Stimulated activated CD4-positive, alpha-beta T cell treated with anti-CD3 and anti-CD28 coated beads, Interleukin-1b, Interleukin-23, amount 100 ng/mL, for 4 hours (primary cell): ENCODE measurements at places on chromosomes 4 and X.

DNA sequence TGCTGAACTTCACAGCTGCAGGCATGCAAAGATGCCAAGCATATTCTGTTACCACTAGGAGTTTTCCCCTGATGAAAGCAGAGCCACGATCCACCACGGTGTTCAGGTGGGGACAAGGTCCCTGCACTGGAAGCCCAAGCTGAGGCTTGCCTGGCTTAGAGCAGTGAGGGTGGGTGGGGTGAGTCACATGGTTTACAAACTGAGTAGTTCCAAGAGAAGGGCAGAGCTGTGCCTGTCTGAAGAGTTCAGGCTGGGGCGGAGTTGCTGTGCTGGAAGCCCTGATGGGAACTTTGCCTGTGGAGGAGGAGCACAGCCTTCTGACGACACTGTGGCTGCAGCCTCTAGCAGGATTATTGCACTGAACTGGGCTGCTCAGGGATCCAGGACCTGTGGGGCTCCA is 45.5 kb downstream of the FAM9B start:
- peak; percentile 3 for DNase-seq

- no peak for DNase-seq
Measured at GRCh38 chr4:70734971-70735370, 13.2 kb downstream of the RUFY3 start.

GRCh38 chr4:13659341-13660070 is 32.0 kb upstream of the BOD1L1 start:
- DNase-seq: no peak

- no peak for DNase-seq
Measured at GRCh38 chrX:24229400-24229879, 79.9 kb downstream of the ZFX start.

DNA sequence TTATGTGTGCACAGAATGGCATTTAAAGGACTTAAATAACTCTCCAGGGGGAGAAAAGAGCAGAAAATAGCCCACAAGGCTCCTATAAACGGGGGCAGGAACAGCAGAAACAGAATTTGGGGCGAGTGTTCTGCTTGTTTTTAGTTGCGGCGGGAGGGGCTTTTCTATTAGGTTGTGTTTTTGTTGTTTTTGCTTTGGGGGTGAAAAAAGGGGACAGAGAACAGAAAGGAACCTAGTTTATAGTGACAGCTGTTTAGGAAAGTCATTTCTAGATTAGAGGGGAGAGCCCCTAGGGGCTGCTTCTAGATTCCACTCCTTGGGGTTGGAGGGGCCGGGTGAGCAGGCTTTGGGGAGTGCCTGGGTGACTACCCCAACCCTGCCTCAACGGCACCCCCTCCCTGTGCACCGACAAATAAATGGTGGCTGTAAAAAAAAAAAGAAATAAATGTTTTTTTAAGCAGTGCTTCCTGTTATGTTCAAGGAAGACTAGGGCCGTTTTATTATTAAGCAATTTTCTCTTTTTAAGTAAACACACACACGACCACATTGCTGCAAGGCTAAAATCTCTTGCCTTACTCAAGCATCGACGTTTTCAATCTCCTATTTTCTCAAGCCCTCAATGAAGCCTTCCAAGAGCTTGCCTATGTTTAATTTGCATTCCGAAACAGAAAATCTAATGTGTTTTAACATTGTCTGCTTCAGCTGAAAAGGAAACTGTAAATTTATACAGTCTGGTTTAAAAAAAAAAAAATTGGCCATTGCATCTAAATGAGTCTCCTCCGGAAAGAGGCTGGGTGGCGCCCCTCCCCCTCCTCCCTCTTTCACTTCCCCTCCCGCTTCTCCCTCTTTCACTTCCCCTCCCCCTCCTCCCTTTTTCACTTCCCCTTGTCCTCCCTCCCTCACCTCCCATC is 123.3 kb upstream of the TBL1X start:
- DNase-seq: peak; percentile 55

DNA sequence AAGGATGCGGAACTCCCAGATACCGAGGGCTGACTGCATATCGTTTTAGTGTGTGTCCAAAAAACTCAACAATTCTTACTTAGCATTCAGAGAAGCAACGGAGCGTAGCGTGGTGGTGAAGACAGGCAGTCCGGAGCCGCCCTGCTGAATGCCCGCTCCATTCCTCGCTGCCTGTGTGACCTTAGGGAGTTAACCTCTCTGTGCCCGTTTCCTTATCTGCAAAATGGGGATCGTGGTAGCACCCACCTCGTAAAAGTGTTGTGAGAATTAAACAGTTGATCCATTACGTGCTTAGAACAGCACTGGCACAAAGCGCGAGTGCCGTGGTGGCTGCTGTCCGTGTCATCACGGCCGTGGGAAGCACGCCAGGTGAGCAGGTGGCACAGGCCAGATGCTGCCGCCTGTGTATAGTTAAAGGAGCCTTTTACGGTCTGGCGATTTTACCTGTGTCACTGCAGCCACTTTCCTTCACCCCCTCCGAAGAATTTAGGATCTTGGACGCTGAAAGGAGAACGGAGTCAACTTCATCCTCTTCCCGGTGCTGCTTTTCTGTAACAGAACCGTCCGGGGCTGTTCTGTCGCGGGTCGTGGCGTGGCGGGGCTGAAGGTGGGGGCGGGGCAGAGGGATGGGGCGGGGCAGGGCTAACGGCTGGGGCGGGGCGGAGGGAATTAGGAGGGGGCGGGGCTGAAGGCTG is 885 bp downstream of the CCDC110 start:
- DNase-seq: no peak

GRCh38 chr4:141711211-141711610 is 74.8 kb downstream of the IL15 start:
- DNase-seq: no peak

DNA sequence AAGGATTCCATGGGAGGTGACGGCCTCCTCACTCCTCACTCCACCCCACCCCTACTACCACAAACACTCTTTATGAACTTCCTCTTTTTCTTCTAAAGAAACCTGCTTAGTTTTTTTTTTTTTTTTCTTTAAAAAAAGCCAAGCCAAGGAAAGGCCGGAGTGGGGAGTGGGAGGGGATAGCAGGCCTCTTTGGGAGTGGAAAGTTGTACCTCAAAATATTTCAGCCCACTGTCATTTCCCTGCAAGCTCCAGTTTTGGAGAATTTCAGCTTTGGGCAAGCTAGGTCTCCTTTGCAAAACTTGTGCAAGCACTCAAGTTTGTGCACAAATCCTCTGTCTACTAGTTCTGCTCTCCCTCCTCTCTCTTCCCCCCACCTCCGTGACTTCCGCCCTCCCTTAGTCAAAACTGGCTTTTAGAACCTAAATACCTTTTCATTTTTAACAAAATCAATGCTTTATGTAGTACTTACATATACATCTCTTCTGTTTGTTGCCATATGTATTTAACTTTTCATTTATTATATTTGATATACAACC is 512 bp upstream of the ANTXR2 start:
- no peak for DNase-seq

GRCh38 chrX:64188901-64189300 is 16.6 kb downstream of the AMER1 start:
- no peak for DNase-seq

GRCh38 chr4:122588453-122589238 is 32.2 kb downstream of the IL21 start:
- DNase-seq: no peak

GRCh38 chr4:24568425-24568824 is 15.9 kb downstream of the DHX15 start:
- no peak for DNase-seq

DNA sequence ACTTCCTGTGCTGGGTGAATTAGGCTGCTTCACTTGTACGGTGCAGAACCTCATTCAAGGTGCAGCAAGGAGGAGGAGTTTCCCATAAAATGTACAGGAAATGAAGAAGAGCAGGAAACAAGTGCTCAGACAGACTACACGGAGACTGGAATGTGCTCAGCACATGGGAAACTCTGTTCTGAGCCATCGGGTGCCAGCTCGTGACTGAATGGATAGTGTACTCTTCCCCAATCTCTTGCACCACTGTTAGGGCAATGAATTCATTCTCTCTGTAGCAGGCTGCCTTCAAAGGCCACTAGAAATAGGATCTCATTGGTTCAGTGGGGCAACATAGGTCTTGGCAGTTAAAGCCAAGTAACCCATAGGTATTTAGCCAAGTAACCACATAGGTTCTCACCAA is 200.0 kb upstream of the LDB2 start:
- no peak for DNase-seq

GRCh38 chrX:16148896-16149295 is 18.4 kb upstream of the MAGEB17 start:
- no peak for DNase-seq

GRCh38 chr4:87141428-87141827 is 79.0 kb downstream of the KLHL8 start:
- no peak for DNase-seq

DNA sequence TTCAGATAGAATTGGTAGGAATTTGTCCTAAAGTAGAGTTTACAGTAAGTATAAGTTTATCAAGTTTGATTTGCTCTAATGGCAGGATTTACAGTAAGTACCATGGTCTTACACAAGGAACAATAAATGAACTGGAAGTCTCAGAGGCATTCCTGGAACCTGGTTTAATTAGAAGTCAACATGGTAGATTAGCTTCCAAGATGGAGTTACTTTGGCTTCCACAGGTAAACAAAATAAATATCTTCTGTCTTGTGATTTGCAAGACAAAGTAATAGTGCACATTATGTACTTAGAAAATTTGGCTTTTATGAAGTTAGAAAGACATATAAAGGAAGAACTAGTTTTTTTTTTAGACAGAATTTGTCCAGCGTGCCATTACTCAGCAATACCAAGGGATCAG is 190.7 kb downstream of the GLUD2 start:
- no peak for DNase-seq

GRCh38 chr4:39814403-39815185 is 116.7 kb downstream of the UBE2K start:
- no peak for DNase-seq

DNA sequence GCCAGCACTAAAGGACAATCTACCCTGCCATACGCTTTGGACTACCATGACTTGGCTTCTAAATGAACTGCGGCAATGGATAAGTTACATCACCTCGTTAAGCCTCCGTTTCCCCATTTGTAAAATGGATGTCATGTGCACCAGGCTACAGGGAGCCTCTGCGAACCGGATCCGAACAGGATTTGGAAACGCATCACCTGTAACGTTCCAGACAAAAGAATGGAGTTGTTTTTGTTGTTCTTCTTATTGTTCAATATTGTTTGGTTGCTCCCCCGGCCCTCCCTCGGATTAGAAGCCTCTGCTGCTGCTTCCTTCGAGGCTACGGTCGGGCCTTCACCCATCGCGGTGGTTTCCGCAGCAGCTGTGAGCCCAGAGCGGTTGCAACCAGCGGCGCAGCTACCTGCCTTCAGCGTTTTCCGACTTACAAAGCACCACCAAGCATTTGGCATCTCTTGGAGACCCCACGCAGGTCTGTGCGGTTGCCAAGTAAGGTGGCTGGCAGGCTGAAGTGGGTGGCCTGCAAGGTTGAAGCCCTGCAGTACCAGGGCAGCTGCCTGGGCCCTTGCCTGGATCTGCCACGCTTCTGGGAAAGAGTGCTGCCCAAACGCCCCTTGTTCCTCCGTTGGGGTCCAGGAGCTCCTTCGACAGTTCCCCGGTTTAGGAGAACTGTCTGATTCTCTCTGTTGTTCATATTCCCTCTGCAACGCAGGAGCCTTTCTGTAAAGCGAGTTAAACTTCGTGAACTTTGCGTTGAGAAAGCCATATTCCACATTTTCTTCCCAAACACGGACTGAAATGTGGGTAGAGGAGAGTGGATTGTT is 7.1 kb downstream of the NKX3-2 start:
- DNase-seq: no peak

DNA sequence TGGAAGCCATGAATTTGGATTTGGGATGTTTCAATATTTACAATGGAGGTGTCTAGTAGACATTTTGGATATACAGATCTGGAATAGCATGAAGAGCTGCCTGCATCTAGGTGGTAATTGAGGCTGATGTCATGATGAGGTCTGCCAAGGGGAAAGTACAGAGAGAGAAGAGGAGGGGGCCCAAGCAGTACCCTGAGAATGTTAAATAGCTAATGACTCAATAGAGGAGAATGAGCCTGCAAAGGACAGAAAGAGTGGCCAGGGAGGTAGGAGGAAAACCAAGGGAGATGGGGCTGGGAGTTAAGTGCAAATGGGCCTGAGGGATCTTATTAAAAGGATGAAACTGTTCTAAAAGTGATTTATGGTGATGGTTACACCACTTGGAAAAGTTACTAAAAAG is 182.2 kb upstream of the KIT start:
- no peak for DNase-seq

GRCh38 chr4:73187325-73187724 is 71.3 kb downstream of the ANKRD17 start:
- DNase-seq: no peak

DNA sequence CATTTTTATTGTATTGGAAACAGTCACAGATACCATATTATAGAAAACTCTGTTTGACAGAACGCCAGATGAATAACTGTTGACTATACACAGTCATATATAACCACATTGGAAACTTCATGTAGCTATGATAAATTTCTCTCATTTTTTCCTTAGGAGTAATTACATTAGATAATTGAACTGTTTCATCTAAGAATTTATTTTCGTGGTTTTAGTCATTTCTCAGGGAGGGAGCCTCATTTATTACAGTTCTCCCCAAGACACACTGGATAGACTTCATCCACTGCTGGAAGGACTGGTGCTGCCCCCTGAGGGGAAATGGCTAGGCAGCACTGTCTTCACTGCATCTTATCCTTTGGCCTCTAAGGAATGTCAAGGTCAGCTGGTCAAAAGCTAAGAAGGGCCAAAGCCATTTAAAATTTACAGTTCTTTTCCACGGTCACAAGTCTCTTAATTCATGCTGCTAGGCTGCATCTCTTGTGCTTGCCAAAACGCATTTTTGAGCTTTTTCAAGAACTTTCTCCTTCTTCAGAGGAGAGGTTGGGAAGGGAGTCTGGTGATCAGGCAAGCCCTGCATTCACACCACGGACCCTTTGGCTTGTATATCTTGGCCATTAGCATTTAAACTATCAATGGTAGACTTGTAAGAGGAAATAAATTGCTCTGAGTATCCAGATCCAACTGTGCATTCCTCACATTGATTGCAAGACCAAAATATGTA is 145.1 kb downstream of the CBR4 start:
- no peak for DNase-seq

GRCh38 chrX:71128915-71129765 is 10.7 kb downstream of the MED12 start:
- DNase-seq: peak; percentile 80

DNA sequence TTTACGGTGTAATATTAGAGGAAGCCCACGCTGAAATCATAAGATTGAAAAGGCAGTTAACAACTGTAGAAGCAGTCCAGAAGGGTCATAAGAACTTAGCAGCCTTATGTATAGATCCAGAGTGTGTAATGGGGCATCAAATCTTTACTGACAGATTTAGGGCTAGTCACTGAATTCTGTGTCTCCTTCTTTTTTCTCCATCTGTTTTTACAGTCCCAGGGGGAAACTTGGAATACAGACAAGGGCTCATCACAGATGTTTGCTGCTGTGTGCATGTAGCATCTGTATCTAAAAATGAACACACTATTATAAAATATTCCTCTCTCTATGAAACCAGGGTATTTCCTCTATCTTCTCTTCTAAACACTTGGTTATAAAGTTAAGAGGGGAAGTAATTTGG is 43.9 kb downstream of the CYSLTR1 start:
- no peak for DNase-seq

DNA sequence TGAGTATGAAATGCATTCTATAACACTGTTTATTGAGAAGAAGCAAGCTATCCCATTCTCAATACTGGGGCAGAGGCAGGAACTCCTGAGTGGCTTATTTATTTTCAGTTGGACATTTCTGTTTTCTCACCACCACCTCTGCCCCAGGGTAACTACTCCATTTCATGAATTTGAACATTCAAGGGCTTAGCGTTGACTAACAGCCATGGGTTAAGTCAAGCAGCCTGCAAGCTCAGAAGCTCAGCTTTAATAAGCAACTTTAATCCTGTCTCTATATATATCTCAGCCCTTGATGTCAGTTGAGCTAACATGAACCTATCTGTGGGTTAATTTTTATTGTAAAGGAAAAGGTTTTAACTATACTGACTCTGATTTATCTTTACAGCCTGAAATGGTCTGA is 93.8 kb downstream of the MBNL3 start:
- no peak for DNase-seq
